SJSA1 (cell line): ENCODE measurements at places on chromosomes 6 and 20. TPM values are rescaled to one million over a fixed set of nuclear protein-coding genes. Genes with fewer than 3 reads are reported as not detected.

DNA sequence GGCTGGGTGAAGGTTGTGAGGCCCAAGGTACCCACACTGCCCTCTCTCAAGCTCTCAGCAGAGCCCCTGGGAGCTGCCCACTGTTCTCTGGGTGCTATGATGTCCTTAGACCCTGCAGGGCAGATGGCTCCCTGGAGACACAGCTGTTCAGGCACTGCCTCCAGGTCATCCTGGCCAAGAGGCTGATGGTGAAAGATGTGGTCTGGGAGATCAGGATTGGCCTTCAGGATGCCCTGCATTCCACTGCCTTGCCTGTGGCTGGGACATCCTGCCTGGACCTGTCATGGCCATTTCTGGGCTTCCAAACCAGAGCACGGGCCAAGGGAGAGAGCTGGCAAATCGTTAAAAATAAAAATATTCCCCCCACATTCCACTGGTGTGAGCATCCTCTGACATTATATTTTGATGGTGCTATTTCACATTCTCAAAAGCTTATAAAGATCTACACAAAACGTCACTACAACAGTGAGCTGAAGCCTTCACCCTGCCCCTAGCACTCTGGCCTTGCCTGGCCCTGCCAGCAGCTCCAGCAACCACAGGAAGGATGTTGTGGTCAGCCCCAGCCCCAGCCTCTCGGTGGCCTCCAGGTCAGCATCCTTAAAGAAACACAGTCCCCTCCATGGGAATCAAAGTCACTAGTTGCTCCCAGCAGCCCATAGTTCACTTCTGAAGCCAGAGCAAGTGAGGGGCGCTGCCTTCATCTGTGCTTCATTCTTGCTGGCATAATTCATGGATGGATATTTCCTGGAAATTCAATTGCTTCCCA is 13.5 kb upstream of the KCNK16 start:
- H3K27ac ChIP-seq, result no peak overlapping the region
- DNase-seq, result no peak
- H3K27me3 ChIP-seq, result no peaks in the 10 kb centered on the region
- H3K4me3 ChIP-seq, result no peak overlapping the region

GRCh38 chr6:37910998-37911397 is 91.5 kb downstream of the ZFAND3 start:
- no peaks in the 10 kb centered on the region for H3K27me3 ChIP-seq
- no peak for DNase-seq
- no peak overlapping the region for H3K27ac ChIP-seq
- no peak overlapping the region for H3K4me3 ChIP-seq

DNA sequence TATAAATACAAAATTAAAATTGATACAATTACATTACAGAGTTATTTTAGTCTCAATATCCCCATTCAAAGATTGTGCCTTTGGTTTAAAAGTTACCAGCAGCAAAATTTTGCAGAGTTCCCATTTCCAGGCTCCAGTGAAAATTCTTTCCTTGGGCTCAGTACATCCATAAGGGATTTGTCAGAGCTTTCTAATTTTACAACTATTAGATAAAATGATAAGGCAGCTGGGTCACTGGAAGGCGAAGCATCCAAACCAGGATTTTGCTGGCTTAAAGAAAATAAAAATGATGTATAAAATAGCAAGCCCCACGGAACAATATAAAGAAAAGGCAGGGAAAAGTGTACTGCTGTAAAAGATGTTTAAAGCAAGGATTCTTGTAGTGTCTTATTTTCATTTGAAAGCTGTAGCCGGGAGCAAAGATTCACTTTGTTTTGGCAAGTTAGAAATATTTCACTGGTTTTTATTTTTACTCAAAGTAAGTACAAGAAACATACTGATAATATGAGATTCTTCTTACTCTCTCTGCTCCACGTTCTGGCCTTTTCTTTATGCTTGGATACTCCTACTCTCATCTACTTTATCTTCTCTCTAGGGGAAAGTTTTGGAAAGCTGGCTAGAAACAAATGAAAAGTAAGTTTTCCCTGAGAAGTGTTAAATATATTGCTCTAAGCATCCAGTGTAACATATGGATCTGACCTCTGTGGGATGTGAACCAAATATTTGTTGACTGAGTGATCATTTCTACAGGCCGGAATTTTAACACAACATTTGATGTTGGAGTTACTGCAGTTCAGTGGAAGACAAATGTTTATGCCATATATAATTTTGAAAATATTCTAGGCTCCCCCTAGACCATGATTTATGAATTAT is 488.4 kb downstream of the PHF3 start:
- DNase-seq, result no peak
- no peaks in the 10 kb centered on the region for H3K27me3 ChIP-seq
- H3K4me1 ChIP-seq, result no peaks in the 10 kb centered on the region
- H3K27ac ChIP-seq, result no peak overlapping the region

DNA sequence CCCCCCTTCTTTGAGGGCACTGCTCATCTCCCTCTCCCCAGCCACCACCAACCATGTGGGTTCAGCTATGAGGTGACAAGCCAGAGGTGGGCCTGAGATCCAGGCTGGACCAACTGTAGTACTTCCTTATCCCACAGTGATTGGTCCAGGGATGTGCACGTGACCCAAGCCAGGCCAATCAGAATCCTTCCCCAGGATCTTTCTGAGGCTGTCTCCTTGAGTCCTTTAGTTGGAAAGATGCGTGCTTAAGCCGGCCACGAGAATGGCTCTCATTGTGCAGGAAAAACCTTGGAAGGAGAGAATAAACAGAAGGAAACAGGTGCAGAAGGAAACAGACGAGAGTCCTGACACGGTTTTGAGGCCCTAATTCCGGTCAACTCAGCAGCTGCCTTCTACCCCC is 39.2 kb downstream of the ZC3H12D start:
- no peaks in the 10 kb centered on the region for H3K27me3 ChIP-seq
- H3K4me1 ChIP-seq, result peaks cover 3% of the 10 kb centered on the region; the same call in 1 of the 2 replicates
- no peak overlapping the region for H3K27ac ChIP-seq
- H3K36me3 ChIP-seq, result no peaks in the 10 kb centered on the region
- DNase-seq, result no peak

- H3K36me3 ChIP-seq, result peaks cover 67% of the 10 kb centered on the region
- H3K27ac ChIP-seq, result peak overlapping the region; percentile 5; the same call in 1 of the 2 replicates
- no peak for DNase-seq
Observed at GRCh38 chr6:71412559-71413140, 124.0 kb downstream of the OGFRL1 start.

- H3K4me1 ChIP-seq, result no peaks in the 10 kb centered on the region
- no peak overlapping the region for H3K4me3 ChIP-seq
- no peak for DNase-seq
- no peaks in the 10 kb centered on the region for H3K27me3 ChIP-seq
- H3K27ac ChIP-seq, result no peak overlapping the region
- H3K36me3 ChIP-seq, result peaks cover 93% of the 10 kb centered on the region
Observed at GRCh38 chr20:34445177-34446065, 70.8 kb upstream of the DYNLRB1 start.

GRCh38 chr6:73131706-73132105 is 93.6 kb downstream of the KHDC1L start:
- no peaks in the 10 kb centered on the region for H3K4me1 ChIP-seq
- H3K4me3 ChIP-seq, result no peak overlapping the region
- no peaks in the 10 kb centered on the region for H3K36me3 ChIP-seq
- H3K27ac ChIP-seq, result no peak overlapping the region

DNA sequence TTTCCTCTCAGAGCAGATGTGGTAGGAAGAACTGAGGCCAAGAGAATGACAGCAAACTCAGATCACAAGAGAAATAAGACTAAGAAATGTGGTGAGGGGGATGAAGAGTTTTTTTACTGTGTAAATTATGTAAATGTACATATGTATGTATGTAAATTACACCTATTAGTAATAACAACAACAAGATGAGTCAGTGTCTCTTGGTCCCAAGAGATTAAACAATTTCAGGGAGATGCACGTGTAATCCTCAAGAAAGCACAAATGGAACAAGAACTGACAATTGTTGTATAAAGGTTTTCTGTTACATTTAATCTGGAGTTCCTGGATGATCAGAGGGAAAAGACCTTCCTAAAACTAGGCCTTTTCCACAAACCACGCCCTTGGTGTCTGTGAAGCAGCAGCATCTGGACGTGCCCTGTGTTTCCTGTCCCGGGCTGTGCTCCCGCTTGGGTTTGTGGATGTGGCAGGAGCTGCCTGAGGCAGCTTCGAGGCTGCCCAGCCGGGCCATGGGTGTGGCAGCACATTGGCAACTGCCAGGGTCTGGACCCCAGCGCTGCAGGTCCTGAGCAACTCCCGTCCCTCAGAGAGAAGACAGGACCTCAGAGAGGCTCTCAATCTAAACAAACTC is 994 bp downstream of the CLDN20 start:
- peaks cover 56% of the 10 kb centered on the region for H3K36me3 ChIP-seq
- H3K27me3 ChIP-seq, result no peaks in the 10 kb centered on the region
- peaks cover 13% of the 10 kb centered on the region for H3K4me1 ChIP-seq

DNA sequence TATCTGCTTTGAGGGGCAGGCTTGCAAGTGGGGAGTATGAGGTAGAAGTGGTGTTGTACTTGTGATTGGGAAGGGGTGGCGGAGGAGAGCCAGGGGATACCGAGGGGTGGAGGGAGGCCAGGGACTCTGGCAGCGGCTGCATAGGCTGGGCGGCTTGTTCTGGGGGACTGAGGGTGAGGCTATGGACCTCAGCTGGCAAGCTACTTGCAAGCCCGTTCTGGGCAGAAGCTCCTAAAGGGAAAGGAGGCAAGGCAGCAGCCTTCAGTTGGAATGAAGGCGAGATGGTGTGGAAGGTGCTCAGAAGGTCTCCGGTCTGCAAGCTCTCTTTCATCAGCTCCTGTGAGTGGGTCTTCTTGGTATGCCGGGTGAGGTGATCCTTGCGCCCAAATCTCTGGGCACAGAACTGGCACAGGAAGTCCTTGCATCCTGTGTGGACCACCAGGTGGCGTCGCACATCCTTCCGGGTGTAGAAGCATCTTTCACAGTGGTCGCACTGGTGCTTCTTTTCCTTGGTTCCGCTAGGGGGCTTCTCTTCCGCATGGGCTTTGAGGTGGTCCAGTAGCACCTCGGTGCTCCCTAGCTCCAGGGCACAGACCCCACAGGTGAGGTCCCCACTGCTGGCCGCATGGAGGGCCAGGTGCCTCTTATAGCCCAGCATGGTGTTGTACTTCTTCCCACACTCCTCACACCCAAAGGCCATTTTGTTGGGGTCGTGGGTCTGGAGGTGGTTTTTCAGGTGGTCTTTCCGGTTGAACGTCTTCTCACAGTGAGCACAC is 66.0 kb downstream of the PLAGL1 start:
- H3K27me3 ChIP-seq, result no peaks in the 10 kb centered on the region; the same call in 1 of the 2 replicates
- no peaks in the 10 kb centered on the region for H3K4me1 ChIP-seq
- H3K4me3 ChIP-seq, result no peak overlapping the region
- no peak overlapping the region for H3K27ac ChIP-seq
- DNase-seq, result peak; percentile 80

DNA sequence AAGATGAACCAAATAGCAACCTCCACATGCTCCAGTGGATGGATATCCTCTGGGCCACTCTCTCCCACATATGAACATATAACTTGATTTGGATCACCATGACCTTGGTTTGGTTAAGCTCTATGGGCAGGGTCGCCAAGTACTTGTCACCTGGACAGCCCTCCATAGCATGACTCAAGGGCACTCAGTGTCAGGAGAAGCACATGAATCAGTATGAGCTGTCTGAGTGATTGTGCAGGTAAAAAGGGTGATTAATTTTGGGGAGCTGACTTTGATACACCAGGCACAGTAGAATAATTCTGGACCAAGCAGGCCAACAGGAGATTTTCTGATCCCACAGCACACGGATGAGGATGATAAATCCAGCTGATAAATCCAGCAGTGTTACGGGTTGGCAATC is 74.4 kb downstream of the OPRM1 start:
- DNase-seq, result no peak
- H3K4me3 ChIP-seq, result no peak overlapping the region
- no peaks in the 10 kb centered on the region for H3K36me3 ChIP-seq
- no peak overlapping the region for H3K27ac ChIP-seq
- H3K4me1 ChIP-seq, result no peaks in the 10 kb centered on the region

DNA sequence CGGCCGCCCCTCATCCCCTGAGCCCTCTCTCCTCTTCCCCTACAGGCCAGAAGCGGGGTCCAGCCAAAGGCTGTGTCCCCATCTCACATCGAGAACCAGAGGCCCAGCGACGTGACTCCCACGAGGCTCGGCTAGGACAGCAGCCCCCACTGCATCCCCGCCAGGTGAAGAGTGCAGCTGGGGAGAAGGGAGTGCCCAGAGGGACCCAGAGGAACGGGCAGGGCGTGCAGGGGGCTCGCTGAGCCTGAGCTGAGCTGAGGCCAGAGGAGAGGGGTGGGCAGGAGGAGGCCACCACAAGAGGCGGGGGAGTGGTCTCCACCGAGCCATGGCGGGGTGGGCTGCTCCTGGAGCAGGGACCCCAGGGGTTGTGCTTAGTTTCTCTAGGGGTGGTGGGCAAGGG is 32.6 kb downstream of the KCNQ2 start:
- no peak overlapping the region for H3K4me3 ChIP-seq
- no peaks in the 10 kb centered on the region for H3K4me1 ChIP-seq
- no peaks in the 10 kb centered on the region for H3K36me3 ChIP-seq
- peaks cover 27% of the 10 kb centered on the region for H3K27me3 ChIP-seq

DNA sequence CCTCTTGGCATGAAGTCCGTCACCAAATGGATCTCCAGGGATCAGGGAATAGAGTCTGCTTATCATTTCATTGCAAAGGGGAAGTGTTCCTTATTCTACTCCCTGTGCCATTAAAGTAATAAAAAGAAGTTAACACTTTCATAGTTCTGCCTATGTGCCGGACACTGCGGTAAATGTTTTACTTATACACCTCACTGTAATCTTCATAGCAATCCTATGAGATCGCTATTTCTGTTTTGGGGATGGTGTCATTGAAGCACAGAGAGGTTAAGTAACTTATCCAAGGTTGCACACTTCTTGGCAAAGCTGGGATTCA is 177.7 kb downstream of the TSHZ2 start:
- no peak overlapping the region for H3K27ac ChIP-seq
- DNase-seq, result no peak
- H3K27me3 ChIP-seq, result no peaks in the 10 kb centered on the region
- no peaks in the 10 kb centered on the region for H3K4me1 ChIP-seq
- no peaks in the 10 kb centered on the region for H3K36me3 ChIP-seq

GRCh38 chr6:33882154-33882553 is 78.4 kb upstream of the MLN start:
- H3K4me1 ChIP-seq, result peaks cover 16% of the 10 kb centered on the region
- DNase-seq, result no peak
- 0 out of 2 replicates have a peak, but pooled peaks cover 5% of the 10 kb centered on the region for H3K27me3 ChIP-seq
- H3K4me3 ChIP-seq, result no peak overlapping the region
- no peaks in the 10 kb centered on the region for H3K36me3 ChIP-seq

DNA sequence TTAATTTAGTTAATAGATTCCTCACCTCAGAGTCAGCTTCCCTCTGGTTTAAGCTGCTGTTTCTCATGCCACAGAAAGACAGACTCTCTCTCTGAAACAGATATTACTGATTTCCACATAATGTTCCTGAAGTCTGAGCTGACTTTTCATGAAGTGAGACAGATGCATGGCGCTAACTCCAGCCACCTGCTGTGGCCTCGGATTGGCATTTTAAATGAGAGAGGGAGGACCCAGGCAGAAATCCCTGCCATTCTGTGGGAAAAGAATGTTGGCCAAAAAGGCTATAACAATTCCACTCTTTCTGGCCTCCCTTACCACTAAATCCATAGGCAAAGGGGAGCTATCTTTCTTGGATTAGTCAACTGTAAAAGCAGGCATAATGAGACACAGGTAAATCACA is 354.1 kb upstream of the CDH4 start:
- H3K36me3 ChIP-seq, result no peaks in the 10 kb centered on the region
- no peak for DNase-seq
- no peaks in the 10 kb centered on the region for H3K4me1 ChIP-seq
- H3K4me3 ChIP-seq, result no peak overlapping the region
- H3K27me3 ChIP-seq, result no peaks in the 10 kb centered on the region

Gene OPRL1
- 0.09 and 0.16 TPM in 2 replicates for total RNA-seq

Gene KIAA1586
- 18.1 and 22.8 TPM in 2 replicates for total RNA-seq

Gene BICRAL
- 2.2 and 4.0 TPM in 2 replicates for total RNA-seq

Gene ADA
- total RNA-seq, result 8.8 and 9.6 TPM in 2 replicates

Gene SLC17A3
- not detected in 2 replicates for total RNA-seq

Gene SIM1
- 1.1 and 1.6 TPM in 2 replicates for total RNA-seq

Gene PKHD1
- total RNA-seq, result under 0.01 TPM in 1 of 2 replicates, not detected in the other

Gene GGTLC1
- total RNA-seq, result not detected in 2 replicates

Gene TNNC2
- total RNA-seq, result not detected in 2 replicates

Gene SMOC2
- total RNA-seq, result not detected in 2 replicates
